ENCODE measurements at places on chromosomes 1 and 21.

- no peak for DNase-seq
These were observed 567.1 kb downstream of the PTPRC start for GRCh38 chr1:199205740-199206441.

DNA sequence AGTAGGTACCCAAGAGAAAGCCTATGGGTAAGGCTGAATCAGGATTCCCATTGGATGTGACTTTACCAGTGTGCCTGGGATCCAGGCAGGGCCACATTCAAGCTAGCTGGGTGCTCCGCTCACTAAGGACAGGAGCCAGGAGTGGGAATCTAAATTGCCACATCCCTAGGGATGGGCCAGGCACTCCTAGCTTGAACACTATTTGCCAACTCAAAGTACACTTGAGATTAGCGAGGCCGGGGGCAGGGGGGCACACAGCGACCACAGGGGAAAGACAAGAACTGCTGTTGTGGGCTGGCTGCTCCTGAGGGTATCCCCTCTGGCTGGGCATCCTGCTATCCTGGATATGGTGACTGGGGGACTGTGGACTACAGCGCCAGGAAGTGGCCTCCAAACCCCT is 4.3 kb downstream of the SLC45A3 start:
- DNase-seq: no peak

GRCh38 chr1:180616439-180616838 is 15.4 kb upstream of the XPR1 start:
- no peak for DNase-seq

DNA sequence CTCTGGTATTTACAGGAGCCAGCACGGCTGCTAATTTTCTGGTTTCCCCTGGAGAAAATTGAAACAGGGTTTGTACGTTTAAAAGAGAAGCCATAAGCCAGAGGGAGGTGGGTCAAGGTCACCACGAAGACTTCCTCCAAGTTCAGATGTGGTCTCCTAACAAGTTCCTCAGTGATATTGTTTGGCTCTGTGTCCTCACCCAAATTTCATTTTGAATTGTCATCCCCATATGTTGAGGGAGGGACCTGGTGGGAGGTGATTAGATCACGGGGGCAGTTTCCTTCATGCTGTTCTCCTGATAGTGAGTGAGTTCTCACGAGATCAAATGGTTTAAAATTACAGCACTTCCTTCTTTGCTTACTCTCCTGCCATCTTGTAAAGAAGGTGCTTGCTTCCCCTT is 295.4 kb upstream of the DAB1 start:
- DNase-seq: no peak

GRCh38 chr1:90721210-90722194 is 4.4 kb upstream of the BARHL2 start:
- peak; percentile 76 for DNase-seq

DNA sequence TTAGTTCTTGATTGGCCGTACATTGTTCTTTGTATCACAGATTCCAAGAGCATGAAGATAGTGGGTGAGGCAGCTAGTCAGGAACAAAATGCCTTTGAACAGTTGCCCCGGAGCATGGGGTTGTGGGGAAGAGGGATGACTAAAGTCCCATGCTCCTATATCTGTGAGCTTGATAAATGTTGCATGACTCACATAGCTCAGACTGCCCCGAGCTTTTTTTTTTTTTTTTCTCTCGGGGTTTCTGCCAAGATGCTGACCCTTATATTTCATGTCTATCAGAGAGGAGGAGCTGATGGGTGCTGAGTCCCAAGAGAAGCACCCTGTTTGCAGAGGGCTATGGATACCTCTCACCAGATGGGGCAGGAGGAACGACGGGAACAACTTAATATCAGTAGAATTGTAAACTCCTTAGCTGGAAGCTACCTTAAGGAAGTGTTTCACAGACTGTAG is 40.6 kb downstream of the SRRM1 start:
- DNase-seq: no peak

DNA sequence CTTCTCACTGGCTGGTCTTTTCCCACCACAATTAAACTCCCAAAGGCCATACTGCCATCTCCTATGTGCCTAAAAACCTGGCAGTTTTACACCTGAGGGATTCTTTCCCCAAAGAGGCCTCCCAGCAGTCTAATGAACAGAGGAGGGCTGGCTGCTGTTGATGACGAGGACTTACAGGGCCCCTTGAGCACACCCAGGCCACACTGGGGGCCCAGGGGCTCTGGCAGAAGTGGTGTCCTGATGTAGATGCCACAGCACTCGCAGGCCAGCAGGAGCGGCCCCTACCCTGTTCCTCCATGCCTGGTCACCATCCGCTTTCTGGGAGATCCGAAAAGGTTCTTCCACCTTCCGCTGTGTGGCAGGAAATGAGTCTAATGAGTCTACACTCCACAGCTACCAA is 24.2 kb downstream of the POFUT2 start:
- no peak for DNase-seq

DNA sequence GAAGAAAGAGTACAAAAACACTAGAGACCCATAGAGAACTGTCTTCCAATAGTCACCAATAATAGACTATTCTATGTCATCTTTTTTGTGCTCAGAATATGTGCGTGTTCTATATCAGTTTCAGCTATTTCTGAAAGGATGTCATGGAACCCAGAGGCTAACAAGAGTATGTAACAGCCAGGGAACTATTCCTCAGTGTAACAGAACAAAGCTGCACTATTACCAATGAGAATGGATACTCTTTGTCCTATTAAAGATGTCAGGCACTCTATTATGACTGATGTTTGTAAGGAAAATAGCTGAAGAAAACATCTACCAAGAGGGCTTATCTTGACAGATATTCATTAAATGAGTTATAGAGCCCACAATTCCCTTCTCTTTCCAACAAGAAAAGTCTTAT is 8.6 kb upstream of the LRRC8C start:
- DNase-seq: no peak

- no peak for DNase-seq
These were observed 193.5 kb downstream of the CYYR1 start for GRCh38 chr21:26379561-26379960.

DNA sequence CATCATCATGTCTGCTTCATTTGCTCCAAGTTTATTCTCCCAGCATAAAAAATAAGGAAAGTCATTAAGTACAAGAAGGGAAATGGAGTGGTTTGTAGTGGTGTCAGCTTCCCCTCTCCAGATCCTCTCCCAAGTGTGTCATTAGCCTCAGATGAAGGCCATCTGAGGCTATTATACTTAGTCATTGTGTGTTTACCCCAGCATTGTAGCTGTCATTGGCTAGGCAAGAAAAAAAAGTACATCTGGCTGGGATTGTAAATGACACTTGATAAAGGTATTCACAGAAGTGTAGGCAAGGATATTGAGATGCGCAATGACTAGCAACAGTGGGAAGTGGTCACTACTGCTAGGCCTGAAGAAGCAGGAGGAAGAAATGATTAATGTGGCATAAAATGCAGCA is 316.9 kb upstream of the SGIP1 start:
- DNase-seq: no peak

DNA sequence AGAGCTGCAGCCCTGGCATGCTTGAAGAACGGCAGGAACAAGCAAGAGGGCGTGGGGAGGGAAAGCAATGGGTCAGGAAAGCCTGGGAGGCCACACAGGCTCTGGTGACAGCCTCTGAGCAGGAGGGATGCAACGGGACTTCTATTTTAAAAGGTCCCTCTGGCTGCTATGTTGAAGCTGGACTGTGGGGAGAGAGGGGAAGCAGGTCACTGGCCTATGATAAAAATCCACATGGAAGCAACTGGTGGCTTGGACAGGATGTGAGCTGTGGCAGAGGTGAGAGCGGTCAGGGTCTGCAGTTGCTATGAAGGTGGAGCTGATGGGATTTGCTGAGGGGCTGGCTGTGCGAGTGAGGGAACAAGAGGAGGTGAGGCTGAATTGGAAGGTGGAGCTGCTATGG is 11.2 kb downstream of the PADI1 start:
- DNase-seq: no peak

DNA sequence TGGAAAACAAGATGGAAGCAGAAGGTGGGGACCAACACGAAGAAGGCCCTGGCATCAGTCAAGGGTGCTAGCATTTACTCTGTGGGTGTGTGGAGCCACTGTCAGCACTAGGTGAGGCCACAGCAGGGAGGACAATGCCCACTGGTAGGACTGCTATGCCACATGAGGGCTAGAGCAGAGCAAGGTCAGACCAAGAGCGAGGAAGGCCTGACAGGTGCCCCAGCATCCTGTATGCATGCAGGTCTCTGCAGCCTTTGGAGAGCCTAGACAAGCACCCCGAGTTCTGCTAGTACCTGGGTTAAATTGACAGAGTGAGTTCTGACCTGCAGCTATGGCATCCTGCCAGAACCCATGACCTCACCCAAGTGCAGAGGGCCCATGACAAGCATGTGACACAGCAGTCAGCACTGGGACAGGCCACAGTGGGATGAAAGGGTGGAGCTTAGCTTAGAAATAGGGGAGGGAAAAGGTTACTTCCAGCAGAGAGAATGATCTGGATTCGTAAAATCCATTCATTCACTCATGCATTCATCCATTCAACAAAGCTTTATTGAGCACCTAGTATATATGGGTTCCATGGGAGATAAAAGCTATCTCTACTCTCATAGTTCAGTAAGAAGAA is 9.0 kb upstream of the CSF1 start:
- DNase-seq: peak; percentile 58

- DNase-seq: no peak
These were observed 20.2 kb downstream of the NSL1 start for GRCh38 chr1:212771341-212771740.

- DNase-seq: no peak
These were observed 13.5 kb downstream of the GSTM5 start for GRCh38 chr1:109725510-109725909.

- no peak for DNase-seq
These were observed 87.4 kb upstream of the TTC39A start for GRCh38 chr1:51417496-51418383.

GRCh38 chr1:26520339-26520738 is 9.2 kb upstream of the RPS6KA1 start:
- no peak for DNase-seq
